ENCODE measurements at places on chromosomes 1 and 21. TPM values are rescaled to one million over a fixed set of nuclear protein-coding genes. Genes with fewer than 3 reads are reported as not detected.

TCHHL1 gene
- not detected for total RNA-seq

SEMA6C gene
- total RNA-seq: 9.9 TPM

TMEM61 gene
- total RNA-seq: 0.41 TPM

NTMT2 gene
- total RNA-seq: not detected

COL9A2 gene
- total RNA-seq: 20.2 TPM

PTGER3 gene
- 1.4 TPM for total RNA-seq

CR1L gene
- not detected for total RNA-seq

RHBG gene
- 0.55 TPM for total RNA-seq

PTTG1IP gene
- total RNA-seq: 538 TPM

MEGF6 gene
- total RNA-seq: 13.1 TPM

CHIA gene
- not detected for total RNA-seq

CRYAA gene
- total RNA-seq: not detected

NUCKS1 gene
- 63.9 TPM for total RNA-seq

EXTL2 gene
- total RNA-seq: 10.7 TPM

BEST4 gene
- 0.25 TPM for total RNA-seq

SAMD13 gene
- total RNA-seq: 1.2 TPM

RNASEL gene
- total RNA-seq: 5.8 TPM

CEP85 gene
- total RNA-seq: 7.5 TPM

RAB3GAP2 gene
- 33.0 TPM for total RNA-seq

MIXL1 gene
- 0.67 TPM for total RNA-seq

S100A7A gene
- not detected for total RNA-seq

SELL gene
- not detected for total RNA-seq

CTSE gene
- not detected for total RNA-seq

S1PR1 gene
- total RNA-seq: 0.48 TPM

LCE3D gene
- total RNA-seq: not detected

ACTL8 gene
- total RNA-seq: 0.17 TPM
